Central memory CD8-positive, alpha-beta T cell (primary cell): ENCODE measurements at places on chromosomes 11 and 22.

DNA sequence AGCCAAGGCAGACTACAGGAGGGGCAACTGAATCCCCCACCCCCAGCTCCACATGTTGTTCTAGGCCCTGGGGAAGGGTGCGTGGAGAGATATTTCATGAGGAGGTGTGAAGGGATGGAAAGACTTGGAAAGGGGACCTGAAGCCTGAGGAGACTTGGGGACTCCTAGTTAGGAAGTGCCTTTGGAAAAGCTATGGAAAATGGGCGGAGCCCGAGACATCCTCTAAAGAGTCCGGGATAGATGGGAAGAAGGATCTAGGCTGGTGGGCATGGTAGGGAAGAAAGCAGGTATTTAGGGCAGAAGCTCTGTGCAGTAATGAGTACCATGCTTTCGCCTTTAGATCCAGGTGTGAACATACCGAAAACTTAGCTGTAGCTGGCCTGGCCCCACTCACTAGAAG, 15.0 kb upstream of the CYP2R1 start:
- H3K27me3 ChIP-seq: no peaks in the 10 kb centered on the region
- H3K4me1 ChIP-seq: peaks cover 41% of the 10 kb centered on the region
- DNase-seq: no peak
- H3K36me3 ChIP-seq: peaks cover 9% of the 10 kb centered on the region
- no peak overlapping the region for H3K27ac ChIP-seq
- peak overlapping the region; percentile 93 for H3K4me3 ChIP-seq

DNA sequence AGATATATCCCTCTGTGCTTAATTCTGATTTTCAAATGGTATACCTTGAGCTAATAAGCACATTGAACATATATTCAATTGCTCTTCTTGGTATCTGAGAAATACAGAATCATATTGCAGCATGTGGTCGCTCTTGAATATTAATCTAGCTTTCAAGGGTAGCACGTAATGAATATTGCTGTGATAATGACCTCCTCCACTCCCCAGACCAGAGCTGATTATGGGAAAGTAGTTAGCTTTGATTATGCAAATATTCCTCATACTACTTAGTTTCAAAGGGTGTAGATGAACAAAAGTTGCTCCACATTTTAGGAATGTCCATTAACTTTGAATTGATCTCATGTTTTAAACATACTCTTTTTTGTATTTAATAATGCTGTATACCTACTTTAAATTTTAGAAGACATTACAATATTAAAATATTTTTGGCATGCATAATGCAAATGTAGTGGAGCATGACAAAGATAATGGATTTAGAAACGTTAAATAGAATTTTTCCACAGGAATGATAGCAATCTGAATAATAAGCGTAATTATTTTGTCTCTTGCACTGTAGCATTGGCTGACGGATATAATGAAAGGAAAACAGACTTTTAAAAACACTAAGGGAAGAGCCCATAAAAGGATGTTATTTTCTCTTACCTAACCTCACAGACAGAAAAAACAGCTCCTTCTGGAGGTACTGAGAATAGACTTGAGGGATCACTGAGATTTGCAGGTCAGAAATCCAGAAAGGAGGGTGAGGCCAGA, 27.2 kb downstream of the KBTBD3 start:
- H3K4me1 ChIP-seq: no peaks in the 10 kb centered on the region
- no peak overlapping the region for H3K4me3 ChIP-seq
- no peaks in the 10 kb centered on the region for H3K36me3 ChIP-seq
- no peaks in the 10 kb centered on the region for H3K27me3 ChIP-seq

- no peaks in the 10 kb centered on the region for H3K4me1 ChIP-seq
- no peaks in the 10 kb centered on the region for H3K36me3 ChIP-seq
- no peak overlapping the region for H3K4me3 ChIP-seq
- H3K27ac ChIP-seq: no peak overlapping the region
- peaks cover 22% of the 10 kb centered on the region for H3K27me3 ChIP-seq
Measured at GRCh38 chr22:32620992-32621391, 146.4 kb downstream of the FBXO7 start.

GRCh38 chr11:108895579-108896480, 231.0 kb downstream of the DDX10 start:
- no peaks in the 10 kb centered on the region for H3K27me3 ChIP-seq
- H3K4me1 ChIP-seq: no peaks in the 10 kb centered on the region
- H3K36me3 ChIP-seq: no peaks in the 10 kb centered on the region
- no peak overlapping the region for H3K27ac ChIP-seq
- no peak overlapping the region for H3K4me3 ChIP-seq
- no peak for DNase-seq

DNA sequence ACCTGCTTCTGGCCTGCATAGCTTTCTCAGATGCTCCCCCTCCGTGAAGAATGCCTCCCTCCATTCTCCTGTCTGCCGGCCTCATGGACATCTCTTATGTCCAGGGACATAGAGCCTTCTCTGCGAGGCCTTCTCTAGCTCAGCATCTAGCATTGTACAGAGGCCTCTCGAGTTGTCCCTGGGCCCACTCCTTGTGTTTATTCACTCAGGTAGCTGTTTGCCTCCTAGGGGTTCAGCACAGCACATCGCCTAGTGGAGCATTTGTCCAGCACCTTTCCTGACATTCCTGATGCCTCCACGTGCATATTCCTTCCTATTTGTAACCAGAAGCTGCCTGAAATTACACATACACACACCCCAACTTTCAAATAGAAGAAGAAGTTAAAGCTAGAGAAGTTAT, 101.3 kb downstream of the TBC1D22A start:
- no peaks in the 10 kb centered on the region for H3K27me3 ChIP-seq
- no peak overlapping the region for H3K4me3 ChIP-seq
- no peak for DNase-seq
- peaks cover 40% of the 10 kb centered on the region for H3K4me1 ChIP-seq
- H3K27ac ChIP-seq: no peak overlapping the region
- H3K36me3 ChIP-seq: peaks cover 4% of the 10 kb centered on the region

DNA sequence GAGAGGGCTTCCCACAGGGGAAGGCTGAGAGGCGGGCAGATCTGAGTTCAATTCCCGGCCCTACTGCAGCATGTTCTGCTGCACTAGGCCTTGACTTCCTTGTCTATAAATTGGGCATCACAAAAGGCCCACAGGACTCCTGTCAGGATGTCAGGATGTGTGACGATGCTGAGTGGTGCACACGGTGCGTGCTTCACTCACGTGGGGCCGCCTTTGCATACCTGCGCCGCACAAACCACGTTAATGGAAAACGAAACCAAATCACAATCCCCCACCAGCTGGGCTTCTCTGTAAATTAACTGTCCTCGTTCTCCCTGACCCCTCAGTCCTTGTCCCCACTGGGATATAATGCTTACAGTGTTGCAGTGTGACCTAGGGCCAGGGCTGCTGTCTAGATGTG, 32.3 kb upstream of the TSPAN18 start:
- H3K36me3 ChIP-seq: no peaks in the 10 kb centered on the region
- peaks cover 10% of the 10 kb centered on the region for H3K4me1 ChIP-seq
- no peak overlapping the region for H3K4me3 ChIP-seq
- peaks cover 8% of the 10 kb centered on the region for H3K27me3 ChIP-seq

DNA sequence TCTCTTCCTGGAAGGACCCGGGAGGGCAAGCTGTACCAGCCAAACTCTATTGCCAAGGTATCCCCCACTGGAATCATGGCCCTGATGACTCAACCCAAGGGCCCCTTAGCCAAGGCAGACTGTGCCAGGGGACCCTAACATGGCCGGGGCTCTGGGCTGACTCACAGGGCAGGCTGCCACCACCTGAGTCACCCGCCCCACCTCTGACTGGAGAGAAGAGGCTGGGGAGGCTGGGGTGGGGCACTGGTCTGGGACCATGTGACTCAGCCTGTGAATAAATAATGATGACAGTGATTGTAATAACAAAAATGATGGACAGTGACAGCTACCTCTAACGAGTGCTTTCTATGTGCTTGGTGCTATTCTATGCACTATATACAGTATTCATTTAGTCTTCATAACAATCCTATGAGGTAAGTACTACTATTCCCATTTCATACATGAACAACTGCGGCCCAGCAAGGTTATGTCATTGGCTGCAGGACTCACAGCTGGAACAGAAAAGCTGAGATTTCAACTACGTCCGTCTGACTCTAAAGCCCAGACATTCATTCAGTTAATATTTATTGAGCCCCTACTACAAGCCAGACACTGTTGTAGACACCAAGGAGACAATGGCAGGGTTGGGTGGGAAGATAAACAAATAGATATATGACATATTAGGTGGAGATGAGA, 84.2 kb downstream of the FBXO7 start:
- no peak overlapping the region for H3K4me3 ChIP-seq
- peaks cover 53% of the 10 kb centered on the region for H3K27me3 ChIP-seq
- H3K4me1 ChIP-seq: no peaks in the 10 kb centered on the region
- H3K36me3 ChIP-seq: no peaks in the 10 kb centered on the region
- no peak overlapping the region for H3K27ac ChIP-seq

DNA sequence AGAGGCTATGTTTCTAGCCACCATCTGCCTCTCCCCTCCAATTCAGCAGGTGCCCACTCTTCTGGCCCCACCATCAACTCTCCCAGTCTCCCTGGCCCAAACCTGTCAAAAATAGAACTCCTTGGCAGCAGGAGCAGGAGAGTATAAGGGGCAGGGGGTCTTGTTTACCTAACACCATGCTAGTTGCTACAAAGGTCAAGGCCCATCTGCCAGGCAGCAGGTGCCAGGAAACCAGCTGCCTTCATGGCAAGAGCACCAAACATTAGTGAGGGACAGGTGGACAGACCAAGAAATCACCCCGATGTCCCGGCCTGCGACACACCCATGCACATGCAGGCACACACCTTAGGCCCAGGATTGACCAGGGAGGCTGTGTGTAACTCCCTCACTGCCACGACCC, 387.9 kb downstream of the BUD13 start:
- no peak overlapping the region for H3K4me3 ChIP-seq
- peaks cover 32% of the 10 kb centered on the region for H3K27me3 ChIP-seq
- no peaks in the 10 kb centered on the region for H3K4me1 ChIP-seq

- H3K27ac ChIP-seq: peak overlapping the region; percentile 8
- H3K4me3 ChIP-seq: no peak overlapping the region
- H3K4me1 ChIP-seq: peaks cover 70% of the 10 kb centered on the region
- H3K36me3 ChIP-seq: peaks cover 10% of the 10 kb centered on the region
Measured at GRCh38 chr11:13311570-13311969, 34.0 kb downstream of the BMAL1 start.

DNA sequence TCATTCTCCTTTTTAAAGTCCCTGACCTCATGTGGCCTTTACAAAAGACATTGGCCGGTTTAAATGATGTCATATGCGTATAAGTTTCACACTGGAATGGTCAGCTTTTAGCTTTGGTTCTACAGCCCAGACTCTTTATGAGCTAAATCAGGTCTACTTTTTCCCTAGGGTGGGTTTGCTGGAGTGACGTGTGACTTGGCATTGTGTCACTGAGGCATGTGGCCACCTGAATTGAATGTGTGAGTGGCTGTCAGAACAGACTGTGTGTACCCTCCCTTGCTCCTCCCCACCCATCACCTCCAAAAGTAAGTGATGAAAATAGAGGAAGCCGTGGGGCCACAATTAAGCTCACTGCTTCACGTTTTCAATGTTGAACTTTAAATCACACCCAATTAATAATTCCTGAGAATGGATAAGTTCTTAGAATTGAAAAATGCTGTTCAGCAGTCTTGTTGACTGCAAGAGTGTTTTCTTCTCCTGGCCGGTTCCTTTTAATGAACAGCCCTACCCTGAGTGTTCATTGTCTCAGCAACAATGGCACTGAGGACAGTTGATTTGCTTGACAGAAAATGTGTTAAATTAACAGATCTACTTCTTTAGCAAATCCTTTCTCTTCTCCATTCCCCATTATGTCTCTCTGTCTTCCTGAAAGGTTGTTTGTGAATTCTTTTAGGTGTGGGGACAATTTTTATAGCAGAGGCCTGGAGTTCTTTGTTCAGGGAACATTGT, 11.3 kb downstream of the CECR2 start:
- peaks cover 72% of the 10 kb centered on the region for H3K27me3 ChIP-seq
- H3K4me1 ChIP-seq: no peaks in the 10 kb centered on the region
- no peak for DNase-seq
- H3K36me3 ChIP-seq: peaks cover 2% of the 10 kb centered on the region
- H3K4me3 ChIP-seq: no peak overlapping the region

GRCh38 chr11:2778630-2779498, 79.1 kb upstream of the KCNQ1OT1 start:
- H3K27ac ChIP-seq: no peak overlapping the region
- no peaks in the 10 kb centered on the region for H3K36me3 ChIP-seq

DNA sequence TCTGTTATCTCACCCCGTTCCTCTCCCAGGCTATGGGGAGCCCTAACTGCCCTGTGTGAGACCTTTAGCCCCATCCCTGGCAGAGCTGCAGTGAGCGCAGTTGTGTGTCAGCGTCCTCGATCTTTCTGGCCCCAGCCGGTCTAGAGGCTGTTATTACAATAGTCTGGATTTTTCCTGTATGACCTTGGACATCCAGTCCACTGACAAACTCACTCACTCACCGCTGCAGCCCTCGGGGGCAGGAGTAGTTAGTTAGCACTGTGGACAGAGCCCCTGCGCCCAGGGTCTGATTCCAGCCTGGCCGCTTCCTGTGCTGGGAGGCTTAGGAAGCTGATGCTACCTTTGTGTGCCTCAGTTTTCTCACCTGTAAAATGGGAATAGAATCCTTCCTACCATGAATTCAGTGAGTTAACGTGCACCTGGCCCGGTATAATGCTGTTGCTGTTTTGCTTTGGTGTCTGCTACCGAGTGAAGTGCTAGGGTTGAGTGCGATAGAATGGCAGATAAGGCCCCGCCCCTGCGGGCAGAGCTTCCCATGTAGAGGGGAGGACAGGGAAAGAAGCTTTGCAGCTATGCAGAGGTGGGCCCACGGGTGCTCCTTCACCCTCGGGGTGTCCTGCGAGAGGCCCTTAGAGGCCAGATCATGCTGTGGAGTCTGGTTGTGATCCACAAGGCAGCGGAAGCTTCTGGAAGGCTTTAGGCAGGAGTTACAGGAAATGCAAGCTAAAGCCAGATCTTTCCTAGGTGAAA, 3.0 kb downstream of the LRP5 start:
- H3K4me3 ChIP-seq: no peak overlapping the region
- no peak for DNase-seq
- peaks cover 22% of the 10 kb centered on the region for H3K4me1 ChIP-seq
- peaks cover 9% of the 10 kb centered on the region for H3K27me3 ChIP-seq
- no peak overlapping the region for H3K27ac ChIP-seq

- H3K27me3 ChIP-seq: no peaks in the 10 kb centered on the region
- no peak overlapping the region for H3K27ac ChIP-seq
Measured at GRCh38 chr22:37749831-37750595, 53.2 kb downstream of the TRIOBP start.
